ENCODE measurements at places on chromosomes 3 and 15.

DNA sequence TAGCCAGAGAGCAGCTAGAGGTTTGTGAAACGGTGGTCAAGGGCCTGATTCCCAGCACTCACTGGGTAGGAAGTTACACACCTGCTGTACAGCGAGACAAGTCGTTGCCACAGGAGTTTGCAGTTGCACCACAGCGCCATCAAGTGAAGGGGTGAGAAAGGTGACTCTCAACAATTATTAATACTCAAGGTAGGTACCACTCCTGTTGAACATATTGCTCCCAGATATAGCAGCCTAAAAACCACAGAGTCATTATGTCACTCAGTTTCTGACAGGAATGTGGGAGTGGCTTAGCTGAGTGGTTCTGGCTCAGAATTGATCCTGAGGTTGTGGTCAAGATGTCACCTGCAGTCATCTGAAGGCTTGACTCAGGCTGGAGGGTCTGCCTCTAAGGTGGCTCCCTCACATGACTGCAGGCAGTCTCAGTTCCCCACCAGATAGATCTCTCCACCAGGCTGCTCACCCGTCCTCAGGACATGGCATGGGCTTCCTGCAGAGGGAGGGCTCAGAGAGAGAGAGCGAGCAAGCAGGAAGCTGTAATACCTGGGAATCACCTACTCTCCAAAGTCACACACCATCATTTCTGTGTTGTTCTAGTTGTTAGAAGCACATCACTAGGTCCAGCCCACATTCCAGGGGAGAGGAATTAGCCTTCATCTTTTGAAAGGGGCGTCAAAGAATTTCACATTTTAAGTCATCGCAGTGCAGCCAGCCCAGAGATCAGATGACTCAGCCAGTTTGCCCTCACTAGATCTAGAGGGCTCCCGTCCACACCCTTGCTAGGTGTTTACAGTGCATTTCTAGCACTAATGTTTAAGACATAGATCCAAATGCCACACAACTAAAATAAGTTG lies 17.0 kb upstream of the ANO10 start:
- DNase-seq, result no peak

GRCh38 chr15:41505776-41506175 lies 7.9 kb downstream of the LTK start:
- DNase-seq, result no peak

GRCh38 chr3:123159926-123160635 lies 41.7 kb upstream of the SEC22A start:
- no peak for DNase-seq

GRCh38 chr15:81064253-81064652 lies 63.5 kb downstream of the TLNRD1 start:
- DNase-seq, result no peak

DNA sequence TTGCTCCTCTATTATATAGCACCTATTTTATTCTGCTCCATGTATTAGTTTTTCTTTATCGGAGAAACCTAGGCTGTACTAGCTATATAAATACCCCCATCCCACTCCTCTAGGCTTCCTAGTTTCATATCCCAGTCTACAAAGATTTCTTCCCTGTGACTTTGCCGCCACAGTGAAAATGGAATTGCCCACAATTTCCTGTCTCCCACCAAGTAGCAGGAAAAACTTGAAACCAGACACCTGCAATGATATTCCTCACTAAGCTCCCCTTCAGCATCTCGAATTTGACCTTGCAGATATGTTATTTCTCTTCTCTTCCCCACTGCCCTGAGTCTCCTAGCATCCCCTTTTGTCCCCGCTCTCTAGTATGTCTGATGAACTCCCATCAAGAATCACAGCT lies 685.8 kb upstream of the CCDC54 start:
- DNase-seq, result no peak

- no peak for DNase-seq
These were observed 230.4 kb downstream of the ABHD5 start for GRCh38 chr3:43921056-43921648.

DNA sequence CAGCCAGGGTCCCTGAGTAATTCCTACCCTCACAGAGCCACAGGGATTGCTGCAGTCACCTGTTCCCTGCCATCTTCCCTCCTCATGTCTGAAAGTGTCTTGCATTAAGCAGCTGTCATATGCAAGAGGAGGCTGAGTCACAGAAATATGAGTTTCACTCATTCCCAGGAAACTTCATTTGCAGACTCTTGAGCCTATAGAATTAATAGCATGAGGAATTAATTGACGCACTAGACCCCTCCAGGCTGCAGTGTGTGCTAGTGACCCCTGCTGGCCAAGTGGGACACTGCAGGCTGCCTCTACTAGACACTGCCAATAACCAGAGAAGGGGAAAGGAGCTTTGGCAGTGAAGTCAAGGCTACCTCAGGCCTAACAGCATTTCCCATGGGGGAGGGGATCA lies 50.6 kb upstream of the SLC6A1 start:
- no peak for DNase-seq

GRCh38 chr15:70559265-70560239 lies 203.8 kb downstream of the UACA start:
- peak; percentile 56 for DNase-seq

DNA sequence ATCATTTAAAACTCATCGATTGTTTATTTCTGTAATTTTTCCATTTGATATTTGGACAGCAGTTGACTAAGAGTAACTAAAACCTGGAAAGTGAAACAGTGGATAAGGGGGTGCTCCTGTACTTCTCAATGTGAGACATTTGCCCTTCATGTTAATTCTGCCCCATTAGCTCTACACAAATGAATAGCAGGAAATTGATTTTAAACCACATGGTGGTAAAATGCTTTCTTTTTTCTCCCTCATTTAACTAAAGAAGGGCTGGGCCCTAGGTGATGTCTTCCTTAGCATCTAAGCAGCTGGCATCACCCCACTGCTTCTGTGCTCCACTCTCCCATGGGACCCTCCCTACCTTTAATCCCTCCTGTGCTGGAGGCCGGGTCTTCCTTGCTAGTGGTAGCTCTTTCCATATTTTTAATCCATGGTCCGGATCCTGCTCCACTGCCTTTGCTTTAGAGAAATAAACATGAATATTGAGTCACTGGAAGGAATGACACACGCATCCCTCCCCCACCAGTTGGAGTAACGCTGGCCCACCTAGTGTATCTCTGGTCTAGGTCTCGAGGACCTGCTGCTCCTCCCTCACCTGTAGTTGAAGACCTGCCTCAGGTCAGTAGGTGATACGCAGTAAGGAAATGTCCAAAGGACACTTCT lies 30.2 kb upstream of the LAMP3 start:
- no peak for DNase-seq

DNA sequence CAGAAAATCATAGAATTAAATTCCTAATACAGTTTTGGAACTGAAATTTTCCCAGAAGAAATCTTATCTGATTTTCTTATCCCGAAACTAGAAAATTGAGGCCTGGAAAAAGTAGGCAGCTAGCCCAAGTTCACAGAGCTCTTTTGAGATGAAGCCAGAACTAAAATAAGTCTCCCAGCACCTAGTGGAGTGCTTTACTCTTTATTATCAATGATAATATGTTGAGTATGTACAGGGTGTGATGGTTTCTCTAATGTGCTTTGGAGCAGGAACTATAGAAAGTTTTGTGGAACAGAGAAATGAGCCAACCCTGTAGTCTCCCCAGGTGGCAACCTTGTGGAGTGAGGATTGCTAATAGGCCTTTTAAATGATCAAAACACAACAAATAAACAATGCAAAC lies 30.3 kb upstream of the BCL6 start:
- no peak for DNase-seq

- peak; percentile 40 for DNase-seq
These were observed 474.1 kb downstream of the FOXP1 start for GRCh38 chr3:71109241-71109976.

DNA sequence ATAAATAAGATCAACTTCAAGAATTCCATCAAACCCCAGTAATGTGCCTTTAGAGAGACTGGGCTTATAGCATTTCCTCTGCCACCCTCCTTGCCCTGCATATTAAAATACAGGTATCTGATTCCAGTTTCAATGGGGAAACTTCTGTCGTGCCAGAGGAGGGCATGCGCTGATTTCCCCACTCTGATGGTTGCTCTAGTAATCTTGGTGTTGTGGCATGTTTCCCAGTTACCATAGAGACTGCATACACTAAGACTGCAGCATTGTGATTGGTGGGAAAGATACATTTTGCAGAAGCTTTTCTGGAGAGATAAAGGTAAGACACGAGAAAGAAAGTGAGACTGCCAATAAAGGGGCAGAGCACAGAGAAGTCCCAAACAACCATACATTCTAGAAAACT lies 225.6 kb downstream of the TIGIT start:
- DNase-seq, result peak; percentile 74

GRCh38 chr15:31081588-31082250 lies 19.8 kb downstream of the TRPM1 start:
- DNase-seq, result no peak

GRCh38 chr3:169663951-169664820 lies 674 bp upstream of the MECOM start:
- no peak for DNase-seq

GRCh38 chr3:169400874-169401273 lies 262.6 kb downstream of the MECOM start:
- DNase-seq, result no peak

- no peak for DNase-seq
These were observed 8.3 kb upstream of the TM4SF4 start for GRCh38 chr3:149466192-149466591.

DNA sequence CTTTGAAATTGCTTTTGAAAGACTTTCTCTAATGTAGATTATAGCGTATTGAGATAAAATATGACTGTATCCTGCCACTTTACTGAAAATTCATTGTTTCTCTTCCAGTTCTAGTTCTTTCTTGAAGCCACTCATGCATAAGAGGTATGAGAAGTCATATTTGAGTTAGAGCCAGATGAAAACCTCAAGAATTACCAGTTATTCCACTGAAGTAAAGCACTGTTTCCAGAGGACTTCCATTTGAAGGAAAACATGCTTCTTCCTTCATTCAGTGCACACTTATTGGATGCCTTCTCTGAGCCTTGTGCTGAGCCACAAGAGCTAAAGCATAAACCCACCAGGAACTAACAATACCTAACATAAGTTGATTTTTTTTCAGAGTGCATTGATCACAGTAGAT lies 513.4 kb downstream of the ZNF385D start:
- no peak for DNase-seq

- DNase-seq, result no peak
These were observed 216.6 kb upstream of the GRM7 start for GRCh38 chr3:6644070-6644929.

DNA sequence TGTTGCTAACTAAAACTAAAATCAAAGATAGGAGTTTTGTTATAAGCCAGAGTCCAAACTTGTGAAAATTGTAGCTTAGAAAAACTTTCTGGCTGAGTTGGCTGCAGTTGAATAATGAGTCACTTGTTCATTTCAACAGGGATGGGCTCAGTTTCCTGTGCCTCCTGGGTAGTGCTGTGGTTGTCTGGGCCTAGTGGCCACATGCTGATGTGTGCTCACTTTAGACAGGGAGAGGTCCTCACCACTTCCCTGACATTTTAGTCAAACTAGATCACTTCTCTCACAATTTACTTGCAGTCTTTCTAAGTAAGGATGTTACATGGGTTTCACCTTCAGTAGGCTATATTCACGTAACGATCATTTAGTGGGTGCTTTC lies 6.3 kb upstream of the UBE2Q2 start:
- DNase-seq, result no peak

- DNase-seq, result no peak
These were observed 80.5 kb upstream of the CDIN1 start for GRCh38 chr15:36498916-36499315.

GRCh38 chr3:5317557-5317956 lies 130.1 kb downstream of the EDEM1 start:
- DNase-seq, result peak; percentile 11

GRCh38 chr15:101029971-101030661 lies 111.0 kb downstream of the LRRK1 start:
- DNase-seq, result no peak

DNA sequence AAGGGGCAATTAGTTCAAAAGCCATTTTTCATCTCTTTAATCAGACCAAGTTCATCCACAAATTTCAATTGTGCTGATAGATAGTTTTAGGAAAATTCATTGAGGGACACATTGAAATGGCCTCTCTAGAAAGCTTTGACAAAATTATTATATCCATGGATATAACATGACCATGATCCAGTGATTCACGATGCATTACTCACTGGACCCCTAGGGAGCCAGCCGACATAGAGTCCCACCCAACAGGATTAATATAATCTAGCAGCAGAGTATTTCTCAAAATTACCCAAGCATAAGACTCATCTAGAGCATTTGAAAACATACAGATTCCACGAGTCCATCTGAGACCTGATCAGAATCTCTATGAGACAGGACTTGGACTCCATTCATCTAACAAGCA lies 100.3 kb downstream of the FRMD5 start:
- no peak for DNase-seq

DNA sequence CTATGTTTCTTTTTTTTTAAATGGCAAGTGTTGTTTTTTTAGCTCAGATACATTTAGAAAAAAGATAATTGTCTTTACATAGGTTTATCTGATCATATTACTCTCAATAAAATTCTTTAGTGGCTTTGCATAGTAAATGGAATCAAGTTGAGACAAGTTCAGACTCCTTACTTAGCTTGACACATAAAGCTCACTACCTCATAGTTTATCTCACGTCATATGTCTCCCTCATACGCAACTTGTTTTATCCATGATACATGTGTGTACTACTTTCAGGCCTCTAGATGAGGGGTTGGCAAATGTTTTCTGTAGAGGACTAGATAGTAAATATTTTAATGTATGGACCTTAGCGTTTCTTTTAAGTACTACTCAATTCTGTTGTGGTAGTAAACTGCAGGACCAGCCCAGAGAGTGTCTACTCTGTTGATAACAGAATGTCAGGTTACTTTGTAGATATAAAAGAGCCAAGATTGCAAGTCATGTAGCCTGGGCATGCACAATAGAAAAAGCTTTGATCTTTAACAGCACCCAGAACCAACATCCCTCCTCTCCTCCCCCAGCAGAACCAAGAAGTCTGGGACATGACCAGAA lies 28.2 kb upstream of the MGA start:
- peak; percentile 10 for DNase-seq

DNA sequence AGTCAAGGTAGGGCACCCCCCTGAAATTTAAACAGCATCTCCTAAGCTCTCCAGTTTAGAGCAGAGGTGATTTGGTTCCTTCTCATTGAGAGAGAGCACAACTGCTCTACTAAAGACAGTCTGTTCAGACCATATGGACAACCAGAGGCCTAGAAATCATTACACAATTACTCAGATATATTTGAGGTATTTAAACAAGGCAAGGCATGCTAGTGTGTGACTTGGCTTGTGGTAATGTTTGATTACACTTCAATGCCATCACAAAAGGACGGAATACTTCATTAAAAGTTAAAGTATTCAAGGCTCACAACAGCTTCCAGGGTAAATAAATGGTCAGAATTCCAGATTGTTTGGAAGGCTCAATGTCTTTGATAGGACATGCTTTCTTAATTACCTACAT lies 110.2 kb downstream of the LRTM1 start:
- no peak for DNase-seq

DNA sequence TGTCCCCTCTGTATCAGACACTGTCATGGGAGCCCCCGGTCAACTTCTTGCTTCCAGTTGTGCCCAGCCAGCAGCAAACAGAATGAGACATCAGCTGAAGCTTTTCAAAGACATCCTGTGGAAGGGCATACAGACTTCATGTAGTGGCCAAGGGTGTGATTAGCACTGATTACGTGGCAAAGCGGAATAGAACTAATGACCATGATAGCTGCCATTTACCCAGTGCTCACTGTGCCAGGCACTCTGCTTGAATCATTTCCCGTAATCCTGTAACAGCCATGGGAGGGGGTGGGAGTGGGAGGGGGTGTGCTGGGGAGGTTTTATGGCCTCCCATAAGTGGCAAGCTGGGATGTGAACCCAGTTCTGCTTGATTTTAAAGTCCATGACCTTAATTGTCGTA lies 29.5 kb downstream of the LPP start:
- DNase-seq, result no peak

All from tongue (tissue), 3 donors.